ENCODE measurements at places on chromosomes 16 and 17.

DNA sequence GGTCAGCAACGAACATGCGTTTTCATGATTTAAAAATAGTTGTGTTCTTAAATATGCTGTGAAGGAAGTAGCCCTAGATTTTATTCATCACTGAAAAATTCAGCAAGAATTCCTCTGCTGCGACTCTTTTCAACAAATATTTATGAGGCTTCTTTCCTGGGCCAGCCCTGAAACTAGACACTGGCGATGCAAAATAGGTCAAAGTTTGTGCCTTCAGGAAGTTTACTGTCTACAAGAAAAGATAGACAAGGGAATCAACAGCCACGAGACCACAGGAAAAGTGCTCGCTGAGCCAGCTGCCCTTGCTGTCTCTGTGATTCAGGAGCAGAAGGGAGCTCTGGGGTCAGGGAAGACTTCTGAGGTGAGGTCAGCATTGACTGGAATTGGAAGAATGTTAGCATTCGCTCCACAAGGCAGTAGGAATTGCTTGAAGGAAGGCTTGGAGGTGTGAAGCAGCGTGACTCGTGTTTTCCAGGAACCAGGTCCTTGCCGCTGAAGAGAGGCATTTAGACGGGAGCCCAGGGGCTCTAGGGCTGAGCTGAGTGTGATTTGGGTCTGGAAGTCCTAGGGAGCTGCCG is 1.9 kb upstream of the RPL26 start:
- DNase-seq = peak; percentile 94

DNA sequence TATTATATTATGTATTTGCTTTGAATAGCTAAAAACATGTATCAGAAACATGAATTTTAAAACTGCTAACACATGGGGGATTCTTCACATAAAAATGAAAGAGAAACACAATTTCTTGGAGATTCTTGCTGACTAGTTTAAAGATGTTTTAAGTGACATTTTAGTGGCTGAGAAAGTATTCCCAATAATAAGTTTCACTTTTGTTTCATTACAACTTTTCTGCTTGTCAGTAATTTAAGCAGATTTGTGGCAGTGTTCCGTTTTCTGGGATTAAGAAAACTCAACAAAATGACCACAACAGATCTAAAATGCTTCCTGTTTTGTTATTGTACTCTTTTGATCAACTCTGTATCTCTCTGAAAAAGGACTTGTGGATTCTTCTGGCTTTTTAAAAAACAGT is 75.9 kb downstream of the NLK start:
- DNase-seq = no peak

GRCh38 chr16:700684-701584 is 4.7 kb downstream of the FBXL16 start:
- no peak for DNase-seq

DNA sequence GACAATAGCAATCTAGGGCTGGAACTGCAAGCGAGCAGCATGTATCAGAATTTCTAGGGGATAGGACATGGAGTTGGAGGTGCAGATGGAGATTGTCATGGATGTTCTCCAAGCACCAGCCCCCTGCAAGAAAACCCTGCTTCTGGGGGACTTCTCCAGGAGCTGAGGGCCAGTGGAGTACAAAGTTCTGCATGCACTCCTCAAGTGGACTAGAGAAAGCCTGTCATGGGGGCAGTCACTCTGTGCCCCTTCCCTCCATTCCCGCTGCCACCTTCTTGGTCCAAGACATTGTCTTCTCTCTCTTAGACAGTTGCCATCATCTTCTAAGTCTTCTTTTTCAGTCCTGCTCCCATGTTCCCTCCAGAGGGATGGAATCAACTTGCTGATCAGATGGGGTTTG is 87.9 kb downstream of the AIPL1 start:
- no peak for DNase-seq

DNA sequence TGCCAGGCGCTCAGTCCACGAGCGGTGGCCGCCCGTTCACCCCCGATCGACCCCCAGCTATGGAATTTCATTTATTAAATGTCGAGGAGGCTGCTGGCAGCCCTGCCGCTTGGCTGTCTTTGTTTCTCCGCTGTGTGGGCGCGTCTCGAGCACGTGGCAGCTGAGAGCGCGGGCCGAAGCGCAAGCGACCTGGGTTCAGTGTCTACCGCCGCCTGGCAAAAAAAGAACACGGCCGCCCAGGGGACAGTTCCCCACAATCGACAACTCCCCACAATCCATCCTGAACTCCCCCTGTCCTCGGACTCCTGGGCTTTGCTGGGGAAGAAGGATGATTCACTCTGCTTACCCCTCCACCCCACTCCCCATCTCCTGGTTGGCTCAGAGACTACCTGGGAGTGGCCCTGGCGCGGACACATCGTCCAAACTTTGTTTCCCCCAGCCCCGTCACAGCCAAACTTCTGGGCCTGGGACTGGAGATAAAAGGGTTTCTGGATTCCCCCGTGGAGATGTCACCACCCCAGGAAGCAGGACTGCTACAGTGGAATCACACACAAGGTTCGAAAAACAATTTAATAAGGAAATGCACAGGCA is 1.7 kb upstream of the ANKRD13B start:
- DNase-seq = no peak

DNA sequence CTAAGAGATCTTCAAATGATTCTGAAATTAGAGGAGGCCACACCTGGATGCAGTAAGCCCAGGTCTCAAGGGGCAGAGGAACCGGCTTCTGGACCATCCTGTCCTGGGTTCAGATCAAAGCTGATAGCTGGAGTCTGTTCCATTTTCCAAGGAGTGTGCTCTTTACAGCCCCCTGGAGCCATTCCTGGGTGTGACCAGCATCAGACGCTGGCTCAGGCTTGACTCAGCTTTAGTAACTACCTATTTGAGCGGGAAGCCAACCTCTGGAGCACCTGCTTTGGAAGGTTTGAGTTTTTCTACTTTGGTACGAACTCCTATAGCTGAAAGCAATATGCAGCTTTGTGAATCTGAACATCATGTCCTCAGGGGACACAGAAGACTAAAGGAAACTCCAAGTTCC is 12.9 kb upstream of the BBS2 start:
- no peak for DNase-seq

- DNase-seq = no peak
Measured at GRCh38 chr17:55706808-55707773, 15.6 kb downstream of the TMEM100 start.

DNA sequence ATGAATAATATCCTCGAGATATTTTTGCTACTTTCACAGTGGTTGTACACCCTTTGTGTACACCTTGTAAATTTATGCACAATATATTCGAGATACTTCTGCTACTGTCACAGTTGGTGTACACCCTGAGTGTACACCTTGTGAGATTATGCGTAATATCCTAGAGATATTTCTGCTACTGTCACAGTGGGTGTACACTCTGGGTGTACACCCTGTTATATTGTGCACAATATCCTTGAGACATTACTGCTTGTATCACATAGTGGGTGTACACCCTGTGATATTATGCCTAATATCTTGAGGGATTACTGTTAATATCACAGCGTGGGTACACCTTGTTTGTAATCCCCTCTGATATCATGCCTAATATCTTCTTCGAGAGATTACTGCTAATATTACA is 7.2 kb upstream of the NUDT7 start:
- no peak for DNase-seq

GRCh38 chr16:88334778-88335720 is 47.7 kb upstream of the ZNF469 start:
- DNase-seq = no peak

GRCh38 chr17:40358323-40359038 is 6.1 kb downstream of the GJD3 start:
- DNase-seq = peak; percentile 57

- no peak for DNase-seq
Measured at GRCh38 chr17:39209317-39210092, 9.4 kb downstream of the RPL19 start.

DNA sequence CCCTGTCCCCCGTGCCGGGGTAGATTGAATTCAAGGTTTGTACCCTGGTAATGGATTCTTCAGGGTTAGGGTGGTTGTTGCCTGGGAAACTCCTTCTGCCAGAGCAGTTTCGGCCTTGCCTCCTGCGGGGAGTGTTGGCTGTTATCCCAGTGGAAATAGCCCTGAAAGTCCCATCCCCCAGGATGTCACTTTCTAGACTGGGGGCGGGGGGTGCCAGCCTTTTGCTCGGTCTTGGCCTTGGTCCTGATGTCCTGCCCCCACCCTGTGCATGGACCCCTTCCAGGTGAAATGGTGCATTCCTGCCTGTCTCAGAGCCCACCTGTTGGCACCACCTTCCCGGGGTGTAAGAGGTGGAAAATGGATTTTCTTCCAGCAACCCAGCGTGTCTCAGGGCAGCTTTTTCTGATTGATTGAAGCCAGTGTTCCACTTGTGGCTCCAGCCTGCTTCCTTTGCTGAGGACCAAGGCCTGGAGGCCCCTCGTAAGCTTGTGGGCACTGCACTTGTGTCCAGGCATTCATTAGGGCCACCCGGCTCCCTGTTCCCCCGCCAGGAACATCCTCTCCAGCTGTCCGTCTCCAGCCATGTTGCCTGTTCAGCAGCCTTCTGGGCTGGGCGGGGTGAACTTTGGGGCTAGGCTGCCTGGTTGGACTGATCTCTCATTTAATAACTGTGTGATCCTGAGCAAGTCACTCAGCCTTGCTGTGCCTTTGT is 25.6 kb downstream of the MGAT5B start:
- no peak for DNase-seq

DNA sequence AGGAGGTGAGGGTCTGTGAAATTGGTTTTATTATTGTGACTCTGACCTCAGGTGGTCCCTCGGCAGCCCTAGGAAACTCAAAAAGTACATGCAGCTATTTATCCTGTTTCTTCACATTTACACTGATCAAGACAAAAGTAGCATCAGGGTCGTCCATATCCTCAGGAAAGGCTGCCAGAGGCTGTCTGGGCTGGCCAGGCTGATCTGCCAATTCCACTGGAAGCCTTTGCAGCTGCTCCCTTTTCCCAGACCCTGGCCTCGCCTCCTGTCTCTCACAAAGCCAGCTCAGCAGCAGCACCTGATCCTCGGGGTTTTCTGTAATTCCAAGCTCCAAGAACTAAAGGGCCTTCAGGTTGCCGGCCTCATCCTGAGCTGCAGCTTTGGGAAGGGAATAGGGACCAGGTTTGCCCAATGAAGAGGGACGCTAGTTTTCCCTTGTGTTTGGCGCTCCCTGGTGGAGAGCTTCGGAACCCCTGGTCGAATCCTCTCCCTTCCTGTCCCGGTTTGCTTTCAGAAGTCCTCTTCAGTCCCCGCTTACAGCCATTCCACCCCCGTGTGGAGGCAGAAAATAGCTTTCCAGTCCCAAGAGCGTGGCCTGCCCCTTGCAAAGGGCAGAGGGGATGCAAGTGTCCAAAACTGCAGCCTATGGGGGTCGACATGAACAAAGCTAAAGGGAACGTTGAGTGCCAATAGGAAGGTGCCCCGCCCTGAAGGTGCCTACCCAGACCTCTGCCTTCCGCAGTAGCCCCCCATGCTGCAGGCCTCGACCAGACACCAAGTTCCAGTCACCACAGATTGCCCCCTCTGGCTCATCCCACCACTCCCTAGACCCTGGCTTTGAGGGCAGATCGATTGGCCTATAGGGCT is 13.4 kb downstream of the MFSD6L start:
- peak; percentile 14 for DNase-seq

DNA sequence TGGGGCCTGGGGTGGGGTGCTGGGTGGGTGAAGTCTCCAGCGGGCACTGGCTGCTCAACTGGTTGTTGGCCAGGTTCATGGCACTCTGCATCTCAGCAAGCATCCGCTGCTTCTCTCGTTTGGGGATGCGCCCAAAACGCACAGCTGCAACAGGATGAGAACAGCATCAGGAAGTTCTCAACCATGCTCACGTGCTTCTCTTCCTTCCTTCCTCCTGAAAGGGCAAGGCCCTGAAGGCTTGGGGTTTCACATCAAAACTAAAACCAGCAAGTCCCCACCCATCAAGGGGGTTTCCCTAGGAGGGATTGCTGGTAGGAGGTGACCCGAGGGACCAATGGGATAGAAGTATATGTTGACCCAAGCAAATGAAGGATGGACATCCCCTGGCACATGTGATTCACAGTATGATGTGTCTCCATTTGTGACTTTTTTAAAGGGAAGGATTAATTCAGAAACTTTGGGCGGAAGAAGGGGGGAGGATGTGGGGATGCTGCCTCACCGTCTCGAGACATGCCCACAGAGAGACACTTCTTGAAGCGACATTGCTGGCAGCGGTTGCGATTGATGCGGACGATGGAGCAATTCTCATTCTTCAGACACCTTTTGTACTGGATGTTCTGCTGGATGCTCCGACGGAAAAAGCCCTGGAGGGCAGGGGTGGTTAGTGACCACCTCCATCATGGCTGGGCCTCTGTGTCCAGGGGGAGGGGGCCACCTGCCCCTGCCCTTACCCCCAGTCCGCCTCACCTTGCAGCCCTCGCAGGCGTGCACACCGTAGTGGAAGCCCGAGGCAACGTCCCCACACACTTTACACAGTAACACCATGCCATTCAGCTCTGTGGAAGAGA is 4.2 kb downstream of the NR1D1 start:
- no peak for DNase-seq

DNA sequence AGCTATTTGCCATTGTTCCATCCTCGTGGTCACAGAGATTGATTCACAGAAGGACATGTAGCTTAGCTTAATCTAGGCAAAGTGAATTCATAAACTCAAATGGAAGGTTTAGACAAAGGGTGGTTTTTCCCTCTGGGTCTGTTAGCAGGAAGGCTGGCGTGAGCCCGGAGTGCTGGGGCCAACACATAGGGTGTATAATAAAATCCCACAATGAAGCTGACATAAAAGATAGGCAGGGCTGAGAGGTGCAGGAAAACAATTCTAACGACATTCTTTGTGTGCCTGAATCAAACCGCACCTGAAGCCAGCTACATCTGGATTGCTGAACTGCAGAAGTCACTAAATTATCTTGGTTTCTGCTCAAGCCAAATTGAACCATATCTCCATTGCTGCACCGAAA is 173.9 kb downstream of the MAF start:
- no peak for DNase-seq

All from HS-5 (cell line).